ENCODE measurements at places on chromosomes 2 and 18.

- DNase-seq = no peak
Measured at GRCh38 chr2:129723277-129724020, 256.0 kb upstream of the RAB6C start.

DNA sequence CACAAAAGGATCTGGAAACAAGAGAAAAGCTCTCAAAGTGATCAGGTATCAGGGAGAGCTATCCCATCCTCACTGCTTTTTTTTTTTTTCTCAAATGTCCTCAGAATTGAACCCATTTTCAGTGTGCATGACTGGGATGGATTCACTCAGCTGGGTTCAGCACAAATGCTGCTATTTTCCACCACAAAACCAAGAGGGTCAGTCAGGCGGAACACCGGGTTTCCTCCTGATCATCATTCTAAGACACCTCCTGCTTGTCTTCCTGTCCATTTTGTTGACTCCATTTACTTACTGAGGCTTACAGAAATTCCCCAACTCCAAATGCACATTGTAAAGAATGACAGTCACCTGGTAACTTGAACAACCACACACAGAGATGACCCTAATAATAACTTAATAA, 39.9 kb downstream of the CYRIA start:
- no peak for DNase-seq

DNA sequence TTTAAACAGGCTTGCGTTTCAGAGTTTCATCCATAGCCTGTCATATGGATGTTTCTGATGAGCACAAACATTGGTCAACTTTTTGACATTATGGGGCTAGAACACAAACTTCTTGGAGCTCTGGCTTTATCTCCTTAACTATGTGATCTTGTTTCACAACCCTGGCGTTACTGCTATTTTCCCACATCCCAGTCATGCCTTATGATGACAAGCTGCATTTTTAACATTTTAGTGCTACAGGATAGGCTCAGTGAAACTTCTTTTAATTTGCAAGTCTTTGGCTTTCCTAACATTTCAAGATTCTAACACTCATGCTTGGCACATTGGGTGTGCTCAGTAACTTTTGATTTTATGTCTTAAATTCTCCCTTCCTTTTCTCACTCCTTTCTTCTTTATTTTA, 21.0 kb upstream of the PDE1A start:
- no peak for DNase-seq

GRCh38 chr2:102103992-102104871, 38.3 kb upstream of the IL1R1 start:
- peak; percentile 51 for DNase-seq

Data from stimulated activated CD4-positive, alpha-beta T cell treated with anti-CD3 and anti-CD28 coated beads, Interleukin-1b, Interleukin-23, amount 100 ng/mL, for 1 hour (primary cell).